ENCODE measurements at places on chromosomes 11 and 22.
A peak's percentile ranks its signal among the peaks of the same experiment; 100 is the strongest.

DNA sequence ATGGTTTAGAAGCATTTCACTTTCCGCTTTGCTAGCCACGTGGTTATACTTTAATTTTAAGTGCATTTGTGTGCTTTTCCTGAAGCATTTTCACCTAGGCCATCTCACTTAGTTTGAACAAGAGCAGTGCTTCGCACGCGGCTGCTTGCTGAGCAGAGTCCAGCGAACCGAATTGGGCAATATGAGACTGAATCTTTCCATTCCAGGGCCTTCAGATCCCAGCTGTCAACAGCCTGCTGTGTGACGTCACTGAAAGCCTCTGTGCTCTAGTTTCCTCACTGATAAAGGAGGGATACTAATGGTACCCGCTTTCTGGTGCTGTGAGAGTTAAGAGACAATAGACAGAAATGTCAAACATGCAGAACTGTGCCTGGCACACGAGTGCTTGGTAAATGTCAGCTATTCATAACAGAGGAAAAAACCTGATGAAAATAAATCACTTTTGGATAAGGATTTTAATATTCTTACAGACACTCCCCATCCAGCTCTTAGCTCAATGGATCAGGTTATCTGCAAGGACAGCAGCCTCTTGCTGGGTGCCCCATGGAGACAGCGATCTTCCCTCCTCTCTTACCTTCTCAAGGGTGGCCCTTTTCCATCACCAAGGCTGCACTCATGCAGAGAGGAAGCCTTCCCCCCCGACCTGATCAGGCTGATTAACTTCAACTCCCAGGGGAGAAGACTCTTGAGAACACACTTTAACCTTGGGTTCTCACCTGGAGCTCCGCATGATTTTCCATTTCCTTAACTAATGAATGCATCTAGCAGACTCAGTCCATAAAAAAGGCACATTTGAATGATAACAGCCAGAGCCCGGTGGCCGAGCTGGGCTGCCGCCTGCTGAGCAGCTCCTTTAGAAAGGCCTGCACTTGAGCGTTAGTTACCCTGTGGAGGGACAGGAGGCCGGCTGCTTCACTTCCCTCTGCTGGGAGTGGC is 3.5 kb upstream of the GLB1L3 start:
- no peak for DNase-seq

DNA sequence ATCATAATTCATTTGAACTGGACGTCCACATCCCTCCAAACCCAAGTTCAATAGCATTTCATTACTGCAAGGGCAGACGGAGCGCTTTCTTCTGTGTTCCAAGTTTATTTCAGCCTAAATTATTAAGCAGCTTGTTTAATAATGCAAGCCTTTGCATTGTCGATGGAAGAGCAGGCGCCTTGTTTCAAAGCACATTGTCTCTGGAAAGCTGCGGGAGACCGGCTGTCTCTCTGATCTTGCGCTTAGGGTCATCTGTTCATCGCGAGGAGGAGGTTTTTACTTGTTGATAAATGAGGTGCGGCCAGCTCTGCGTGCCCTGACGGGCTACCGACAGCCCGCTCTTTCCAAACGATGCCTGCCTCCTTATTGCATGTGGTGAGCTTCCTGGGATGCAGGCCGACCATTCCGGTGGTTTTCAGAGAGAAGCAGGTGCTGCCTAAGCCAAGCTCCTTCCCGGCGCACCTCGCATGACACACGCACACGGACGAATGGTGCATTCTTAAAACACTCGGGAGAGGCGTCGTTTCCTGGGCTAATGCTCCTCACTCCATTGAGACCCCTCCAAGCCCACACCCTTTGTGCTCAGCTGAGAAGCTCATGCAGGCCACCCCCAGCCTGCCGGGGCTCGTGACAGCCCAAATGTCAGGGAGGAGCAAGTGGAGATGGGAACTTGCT is 456.9 kb downstream of the BRD1 start:
- no peak for DNase-seq

DNA sequence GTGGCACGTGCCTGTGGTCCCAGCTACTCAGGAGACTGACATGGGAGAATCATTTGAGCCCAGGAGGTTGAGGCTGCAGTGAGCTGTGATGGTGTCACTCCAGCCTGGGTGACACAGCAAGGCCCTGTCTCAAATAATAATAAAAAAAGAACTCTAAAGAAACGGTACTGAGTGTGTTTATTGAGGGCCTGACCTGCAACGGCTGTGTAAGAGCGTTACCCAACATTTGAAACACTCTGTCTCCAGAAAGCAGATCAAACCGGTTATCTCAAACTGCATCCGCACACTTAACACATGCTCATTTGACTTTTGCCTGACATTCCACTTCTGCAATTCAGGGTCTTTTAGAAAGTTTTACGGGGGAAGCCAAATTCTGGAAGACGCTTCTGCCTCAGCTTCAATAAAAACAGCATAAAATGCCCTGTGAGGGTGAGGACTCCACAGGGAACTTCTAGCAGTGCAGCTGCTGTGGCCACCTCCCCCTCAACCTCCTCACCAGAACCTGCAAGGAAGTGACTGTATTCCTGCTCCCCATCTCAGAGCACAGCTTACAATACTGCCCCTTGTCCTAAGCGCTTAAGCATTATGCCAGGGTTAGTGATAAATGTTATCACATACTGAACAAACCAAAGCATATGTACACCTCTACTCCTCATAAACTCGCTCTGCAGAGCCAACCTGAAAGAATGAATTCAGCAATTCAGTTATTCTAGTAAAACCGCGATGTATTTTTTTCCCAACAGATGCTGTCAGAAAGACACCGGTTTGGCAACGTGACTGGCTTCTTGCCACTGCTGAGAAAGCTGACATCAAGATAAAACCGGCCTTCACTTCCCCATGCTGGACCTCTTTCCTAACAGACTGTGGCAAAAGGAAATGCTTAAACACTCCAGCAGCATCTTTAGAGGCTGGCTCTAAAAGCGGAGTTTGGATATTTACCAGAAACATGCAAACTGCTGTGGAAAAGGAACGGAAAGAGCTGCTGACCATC is 52.2 kb downstream of the PRDM10 start:
- DNase-seq, result peak; percentile 63

DNA sequence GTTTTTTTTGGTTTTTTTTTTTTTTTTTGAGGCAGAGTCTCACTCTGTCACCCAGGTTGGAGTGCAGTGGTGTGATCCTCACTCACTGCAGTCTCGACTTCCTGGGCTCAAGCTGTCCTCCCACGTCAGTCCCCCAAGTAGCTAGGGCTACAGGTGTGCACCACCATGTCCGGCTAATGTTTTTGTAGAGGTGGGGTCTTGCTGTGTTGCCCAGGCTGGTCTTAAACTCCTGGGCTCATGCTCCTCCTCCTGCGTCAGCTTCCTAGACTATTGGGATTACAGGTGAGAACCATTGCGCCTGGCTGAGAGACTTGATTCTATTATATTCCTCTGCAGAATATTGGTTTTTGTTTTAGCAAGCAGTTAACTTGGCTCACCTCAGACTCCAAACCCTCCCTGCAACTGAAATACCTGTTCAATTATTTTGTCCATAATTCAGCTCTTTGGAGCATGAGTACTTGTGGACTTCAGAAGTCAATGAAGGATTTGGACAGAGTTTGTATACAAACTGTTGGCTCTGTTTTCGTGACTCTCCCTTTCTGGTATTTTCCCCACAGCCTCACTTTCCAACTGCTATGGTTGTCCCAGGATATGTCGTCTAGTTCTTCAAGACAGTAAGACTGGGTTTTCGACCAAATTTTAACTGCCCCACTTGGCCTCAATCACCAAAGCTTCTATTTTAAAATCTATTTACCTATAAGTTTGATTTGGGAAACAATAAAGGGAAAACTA is 69.1 kb upstream of the ADORA2A start:
- DNase-seq, result no peak

GRCh38 chr11:36615826-36616225 is 17.8 kb upstream of the RAG2 start:
- DNase-seq, result no peak

DNA sequence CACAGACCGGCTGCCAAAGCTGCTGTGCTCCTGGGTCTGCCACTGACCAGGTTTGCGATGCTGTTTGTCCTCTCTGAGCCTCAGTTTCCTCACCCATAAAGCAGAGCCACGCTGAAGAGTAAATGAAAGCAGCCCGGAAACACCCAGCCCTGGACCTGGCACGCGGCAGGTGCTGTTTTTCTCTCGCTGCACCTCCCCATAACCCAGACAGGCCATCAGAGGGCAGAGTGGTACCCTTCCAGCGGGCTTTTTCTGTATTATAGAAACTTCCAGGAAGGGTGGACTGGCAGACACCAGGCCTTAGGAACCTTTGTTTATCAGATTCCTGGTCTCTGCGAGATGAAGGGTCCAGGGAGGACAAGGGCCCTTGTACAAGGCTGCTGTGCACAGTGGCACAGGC is 17.9 kb upstream of the FGF19 start:
- DNase-seq, result no peak

DNA sequence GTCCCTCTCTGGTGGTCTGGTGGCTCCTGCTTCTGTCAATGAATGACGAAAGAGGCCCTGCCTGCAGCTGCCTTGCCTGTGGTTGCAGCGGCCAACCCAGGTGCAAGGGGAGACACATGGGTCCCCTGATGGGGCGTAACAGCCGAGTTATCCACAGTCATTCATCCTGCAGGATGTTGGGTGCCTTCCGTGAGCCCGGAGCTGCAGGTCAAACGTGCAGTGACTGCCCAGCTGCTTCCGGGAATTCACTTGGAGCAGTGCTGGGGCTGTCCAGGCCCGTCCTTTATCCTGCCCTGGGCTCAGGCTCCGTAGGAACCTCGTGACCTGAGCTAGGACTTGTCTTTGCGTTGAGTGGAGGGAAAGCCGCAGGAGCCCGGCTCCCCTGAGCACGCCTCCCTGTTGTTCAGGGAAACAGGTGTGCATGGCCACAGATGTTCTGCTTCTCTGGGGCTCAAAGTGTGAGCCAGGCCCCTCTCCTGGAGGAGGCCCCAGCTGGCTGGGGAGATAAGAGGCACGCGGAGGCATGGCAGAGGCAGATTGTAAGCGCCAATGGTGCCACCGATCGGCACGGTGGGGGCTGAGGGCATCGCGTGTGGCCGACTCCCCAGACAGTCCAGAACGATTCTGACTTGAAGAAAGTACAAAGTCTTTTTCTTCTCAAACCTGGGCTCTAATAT is 635.4 kb downstream of the BRD1 start:
- no peak for DNase-seq

Measured in head of caudate nucleus (tissue), 42 donors.